Aorta (tissue), 5 donors: ENCODE measurements at places on chromosomes 3 and 15. TPM values are rescaled to one million over a fixed set of nuclear protein-coding genes. Genes with fewer than 3 reads are reported as not detected.

GRCh38 chr15:47929138-47929803 is 191.5 kb upstream of the SLC24A5 start:
- no peaks in the 10 kb centered on the region for H3K27me3 ChIP-seq
- no peak overlapping the region for H3K4me3 ChIP-seq
- no peaks in the 10 kb centered on the region for H3K4me1 ChIP-seq
- no peak overlapping the region for H3K27ac ChIP-seq
- no peaks in the 10 kb centered on the region for H3K36me3 ChIP-seq

The TMEM212 gene
- total RNA-seq = not detected

DNA sequence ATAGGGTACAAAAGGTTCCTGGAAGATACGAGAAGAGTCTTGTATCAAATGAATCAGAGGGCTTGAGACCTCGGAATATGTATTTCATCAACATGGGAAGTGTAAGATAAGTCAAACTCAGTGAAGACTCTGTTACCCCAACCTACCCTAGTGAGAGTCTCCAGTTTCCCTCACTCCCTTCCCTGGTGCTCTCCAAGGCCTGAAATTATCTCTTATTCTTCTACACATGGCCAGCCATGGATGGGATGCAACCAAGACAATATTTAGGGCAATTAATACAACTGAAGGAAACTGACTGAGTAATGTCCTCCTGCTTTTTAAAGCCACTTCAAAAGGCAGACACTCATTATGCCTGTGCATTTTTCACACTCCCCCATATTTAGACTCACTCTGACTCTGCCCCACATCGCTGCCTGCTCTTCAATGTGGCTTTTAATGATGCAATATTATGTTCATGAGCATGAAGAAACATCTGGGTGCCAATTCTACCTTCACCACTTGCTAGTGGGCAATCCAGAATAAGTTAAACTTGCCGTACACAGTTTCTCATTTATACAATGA is 137.1 kb upstream of the THBS1 start:
- no peaks in the 10 kb centered on the region for H3K27me3 ChIP-seq
- no peak overlapping the region for H3K27ac ChIP-seq
- no peak overlapping the region for H3K4me3 ChIP-seq
- H3K36me3 ChIP-seq = no peaks in the 10 kb centered on the region
- DNase-seq = no peak

The SLC12A1 gene
- total RNA-seq = 0.42 TPM

GRCh38 chr3:150107429-150108175 is 136.9 kb upstream of the PFN2 start:
- DNase-seq = no peak
- H3K27me3 ChIP-seq = no peaks in the 10 kb centered on the region
- no peaks in the 10 kb centered on the region for H3K36me3 ChIP-seq
- H3K4me1 ChIP-seq = no peaks in the 10 kb centered on the region
- no peak overlapping the region for H3K27ac ChIP-seq
